ENCODE measurements at places on chromosomes 3 and 15. TPM values are rescaled to one million over a fixed set of nuclear protein-coding genes. Genes with fewer than 3 reads are reported as not detected.

DNA sequence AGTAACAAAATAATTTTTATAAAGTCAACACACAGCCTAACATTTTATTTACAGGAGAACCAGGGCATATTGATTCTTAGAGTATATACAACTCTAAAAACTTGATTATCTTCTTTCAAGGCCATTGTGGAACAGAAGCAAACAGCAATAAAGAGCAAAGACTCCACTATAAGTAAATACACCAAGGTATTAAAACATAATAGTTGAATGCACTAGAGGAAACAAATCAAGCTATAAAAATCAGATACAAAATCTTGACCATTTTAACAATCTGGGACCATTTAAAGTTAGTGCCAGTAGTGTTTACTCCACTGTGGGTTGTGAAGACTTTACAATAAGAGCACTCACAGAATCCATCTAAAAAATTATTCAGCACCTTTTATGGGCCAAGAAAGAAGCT lies 323.6 kb downstream of the AGBL1 start:
- H3K27me3 ChIP-seq, result no peaks in the 10 kb centered on the region
- H3K36me3 ChIP-seq, result no peaks in the 10 kb centered on the region
- no peak for DNase-seq
- H3K4me1 ChIP-seq, result no peaks in the 10 kb centered on the region

GRCh38 chr15:85730001-85730820 lies 64.5 kb downstream of the KLHL25 start:
- peaks cover 6% of the 10 kb centered on the region for H3K4me1 ChIP-seq
- H3K4me3 ChIP-seq, result no peak overlapping the region
- peak; percentile 79 for DNase-seq
- no peaks in the 10 kb centered on the region for H3K27me3 ChIP-seq

DNA sequence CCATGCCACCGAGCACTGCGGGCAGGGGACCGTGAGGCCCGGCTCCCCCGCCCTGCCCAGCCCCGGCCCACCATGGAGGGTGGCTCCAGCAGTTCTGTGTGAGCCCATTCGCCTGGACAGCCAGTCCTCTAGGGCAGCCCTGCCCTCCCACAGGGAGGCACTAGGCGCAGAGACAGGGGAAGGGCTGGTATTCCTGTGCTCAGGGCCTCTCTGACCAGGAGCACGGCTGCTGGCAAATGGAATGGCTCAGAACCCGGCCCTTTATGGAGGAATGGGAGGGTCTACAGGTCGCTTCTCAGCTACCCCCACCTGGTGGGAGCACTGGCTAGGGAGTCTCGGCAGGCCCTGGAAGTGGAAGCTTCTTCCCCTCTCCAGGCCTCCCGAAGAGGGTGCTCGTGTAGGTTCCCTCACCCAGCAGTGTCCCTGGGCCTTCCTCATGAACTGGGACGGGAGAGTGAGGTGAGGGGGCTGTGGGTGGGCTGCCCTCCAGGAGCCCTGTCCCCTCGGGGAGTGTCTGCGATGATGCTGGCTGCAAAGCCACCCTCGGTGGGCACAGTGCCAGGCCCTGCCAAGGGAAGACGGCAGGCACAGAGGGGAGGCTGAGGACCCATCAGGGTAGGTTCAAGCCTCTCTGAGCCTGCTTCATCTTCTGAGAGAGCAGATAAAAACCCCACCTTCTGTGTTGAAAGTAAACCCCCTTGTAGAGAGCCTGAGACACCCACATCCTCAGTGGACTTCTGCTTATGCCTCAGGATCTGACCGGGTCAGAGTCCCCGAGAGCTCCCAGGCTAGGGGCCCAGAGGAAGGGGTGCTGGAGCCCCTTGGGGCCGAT lies 1.5 kb downstream of the MELTF start:
- no peaks in the 10 kb centered on the region for H3K36me3 ChIP-seq
- peak overlapping the region; percentile 68 for H3K4me3 ChIP-seq
- H3K4me1 ChIP-seq, result peaks cover 27% of the 10 kb centered on the region
- no peak for DNase-seq

DNA sequence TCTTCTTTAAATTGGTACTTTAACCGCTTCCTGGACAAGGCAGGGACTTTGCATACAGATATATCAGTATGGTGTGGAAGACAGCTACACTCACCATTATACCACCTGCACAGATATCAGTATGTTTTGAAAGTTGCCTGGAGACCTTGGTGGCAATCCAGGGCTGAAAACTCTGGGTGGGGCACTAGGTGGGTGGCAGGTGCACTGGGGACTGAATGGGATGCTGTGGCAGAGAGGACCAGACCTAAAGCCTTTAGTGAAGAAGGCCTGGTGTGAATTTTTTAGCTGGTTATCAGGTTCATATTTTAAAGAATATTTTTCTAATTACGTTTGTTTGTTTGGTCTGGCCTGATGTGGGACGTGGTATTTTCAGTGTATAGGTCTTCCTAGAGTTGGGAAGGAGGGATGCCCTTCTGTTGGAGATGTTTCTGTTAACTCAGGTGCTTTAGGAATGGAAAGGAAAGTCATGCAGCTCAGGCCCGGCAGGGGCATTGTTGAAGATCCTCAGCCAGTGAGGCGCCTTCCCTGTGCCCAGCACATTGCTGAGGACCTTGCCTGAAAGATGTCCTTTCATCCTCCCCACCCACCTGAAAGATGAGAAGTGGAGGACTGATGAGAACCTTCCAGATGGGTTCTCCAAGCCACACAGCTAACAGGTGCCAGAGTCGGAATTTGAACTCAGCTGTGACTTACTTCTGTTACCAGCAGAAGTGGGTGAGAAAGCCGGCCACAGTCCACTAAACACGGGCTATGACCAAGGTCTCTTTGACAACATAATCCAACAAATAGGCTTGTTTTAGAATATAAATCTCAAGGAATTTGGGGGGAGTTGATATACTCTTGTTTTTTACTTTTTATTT lies 77.3 kb downstream of the APBA2 start:
- H3K4me3 ChIP-seq, result no peak overlapping the region
- H3K27ac ChIP-seq, result no peak overlapping the region
- no peaks in the 10 kb centered on the region for H3K27me3 ChIP-seq
- H3K36me3 ChIP-seq, result no peaks in the 10 kb centered on the region

- H3K36me3 ChIP-seq, result no peaks in the 10 kb centered on the region
- no peaks in the 10 kb centered on the region for H3K27me3 ChIP-seq
- H3K27ac ChIP-seq, result no peak overlapping the region
- H3K4me1 ChIP-seq, result no peaks in the 10 kb centered on the region
Observed at GRCh38 chr15:80823995-80824394, 44.8 kb downstream of the CEMIP start.

DNA sequence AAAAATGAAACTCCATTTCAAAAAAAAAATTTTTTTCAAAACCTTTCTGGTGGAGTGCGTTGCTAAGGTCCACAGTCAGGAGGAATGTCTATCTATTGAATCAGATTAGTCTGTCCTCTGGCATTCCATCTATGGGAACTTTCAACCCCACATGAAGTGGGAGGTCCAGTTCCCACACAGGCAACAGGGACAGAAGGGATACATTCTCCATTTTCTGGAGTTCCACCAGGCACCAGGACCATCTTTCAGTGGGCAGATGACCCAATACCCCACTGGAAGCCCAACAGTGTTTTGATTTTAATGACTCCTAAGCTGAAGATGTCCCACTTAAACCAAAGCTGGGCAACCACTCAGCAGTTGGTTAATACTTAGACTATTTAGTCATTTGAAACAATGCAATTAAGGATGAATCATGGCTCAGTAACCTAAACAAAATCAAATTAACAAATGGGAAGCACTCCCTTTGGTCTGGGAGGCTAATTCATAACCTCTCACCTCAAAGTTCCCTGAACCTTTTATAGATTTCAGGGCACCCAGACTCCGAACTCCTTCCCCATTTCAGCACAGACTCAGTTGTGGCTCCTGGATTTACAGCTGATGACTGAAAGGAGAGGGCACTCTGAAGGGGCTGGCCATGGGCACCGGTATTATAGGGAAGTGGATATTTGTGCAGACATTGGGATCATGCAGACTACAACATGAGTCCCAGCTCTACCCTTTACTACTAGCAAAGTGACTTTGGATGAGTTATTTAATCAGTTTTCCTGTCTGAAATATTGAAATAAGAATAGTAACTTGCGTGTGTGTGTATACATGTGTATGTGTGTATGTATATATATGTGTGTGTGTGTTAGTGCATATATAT lies 264.3 kb upstream of the LRTM1 start:
- no peaks in the 10 kb centered on the region for H3K36me3 ChIP-seq
- no peak overlapping the region for H3K4me3 ChIP-seq
- no peak for DNase-seq

DNA sequence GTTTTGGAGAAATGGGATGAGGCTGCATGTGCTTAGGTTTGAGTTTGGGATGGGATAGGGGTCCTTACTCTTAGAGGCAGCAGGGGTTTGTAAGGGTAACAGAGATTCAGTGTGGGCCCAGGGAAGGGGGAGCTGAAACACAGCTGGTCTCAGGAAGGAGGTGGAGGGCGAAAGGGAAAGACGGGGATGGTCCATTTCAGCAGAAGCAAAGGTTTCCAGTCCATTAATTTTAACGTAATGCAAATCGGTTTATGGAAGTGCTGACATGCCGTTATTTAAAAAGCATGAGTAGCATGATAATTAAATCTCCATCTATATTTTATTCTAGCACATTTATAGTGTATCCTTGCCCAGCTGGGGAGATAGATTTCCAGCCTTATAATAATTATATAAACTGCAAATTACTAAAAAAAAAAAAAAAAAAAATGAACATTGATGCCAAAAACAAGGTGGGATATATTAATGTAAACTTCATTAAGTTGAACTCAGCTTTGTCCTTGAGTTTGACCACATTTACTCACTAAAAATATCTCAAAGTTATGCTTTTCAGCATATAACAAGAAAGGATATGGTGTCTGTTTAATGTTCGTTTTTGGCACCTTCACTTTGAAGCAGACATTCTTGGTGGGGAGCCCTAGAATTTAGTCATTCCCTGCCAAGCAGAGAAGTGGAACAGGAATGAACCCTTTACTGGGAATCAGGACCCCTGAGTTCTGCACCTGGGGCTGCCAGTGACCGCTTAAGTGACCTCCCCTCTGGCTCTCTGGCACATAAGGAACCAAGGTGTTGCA lies 234.7 kb downstream of the THSD4 start:
- H3K4me1 ChIP-seq, result peaks cover 4% of the 10 kb centered on the region
- DNase-seq, result no peak
- H3K36me3 ChIP-seq, result no peaks in the 10 kb centered on the region
- H3K27me3 ChIP-seq, result no peaks in the 10 kb centered on the region
- H3K27ac ChIP-seq, result no peak overlapping the region

DNA sequence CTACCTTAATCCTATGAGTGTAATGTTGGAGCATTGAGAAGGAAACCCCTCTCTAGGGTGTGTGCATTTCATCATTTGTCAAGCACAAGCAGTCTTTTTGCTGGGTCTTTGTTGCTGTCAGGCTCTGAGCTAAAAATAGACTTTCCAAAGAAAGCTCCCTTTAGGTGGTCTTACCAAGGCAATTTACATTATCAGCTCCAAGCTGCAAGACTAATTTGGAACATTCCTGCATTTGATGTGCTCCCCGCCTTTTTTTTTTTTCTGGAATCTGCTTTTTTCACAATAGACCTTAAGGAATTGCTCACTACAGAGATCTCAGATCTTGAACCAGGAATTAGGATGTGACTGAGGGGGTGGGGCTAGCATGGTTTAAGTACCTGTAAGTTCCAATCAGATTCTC lies 60.6 kb upstream of the STAC start:
- no peak overlapping the region for H3K27ac ChIP-seq
- no peaks in the 10 kb centered on the region for H3K4me1 ChIP-seq
- H3K27me3 ChIP-seq, result no peaks in the 10 kb centered on the region
- no peak overlapping the region for H3K4me3 ChIP-seq

DNA sequence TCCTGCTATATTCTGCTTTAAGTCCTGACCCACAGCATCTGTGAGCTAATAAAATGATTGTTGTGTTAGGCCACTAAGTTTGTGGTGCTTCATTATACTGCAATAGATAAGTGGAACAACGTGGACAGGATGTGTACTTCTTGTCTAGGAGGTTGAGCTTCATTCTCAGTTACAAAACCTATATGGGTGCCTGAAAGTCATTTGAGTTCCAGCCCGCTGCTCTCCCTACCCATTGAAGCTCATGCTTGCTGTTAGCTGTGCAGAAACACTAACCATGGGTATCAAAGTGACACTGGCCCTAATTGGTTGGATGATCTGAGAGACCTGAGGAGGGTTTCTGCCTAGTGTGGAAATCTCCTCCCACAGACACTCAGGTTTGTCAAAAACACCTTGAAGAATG lies 357.2 kb downstream of the PDCD6IP start:
- no peak overlapping the region for H3K27ac ChIP-seq
- no peak overlapping the region for H3K4me3 ChIP-seq
- no peaks in the 10 kb centered on the region for H3K36me3 ChIP-seq
- peaks cover 8% of the 10 kb centered on the region for H3K4me1 ChIP-seq

DNA sequence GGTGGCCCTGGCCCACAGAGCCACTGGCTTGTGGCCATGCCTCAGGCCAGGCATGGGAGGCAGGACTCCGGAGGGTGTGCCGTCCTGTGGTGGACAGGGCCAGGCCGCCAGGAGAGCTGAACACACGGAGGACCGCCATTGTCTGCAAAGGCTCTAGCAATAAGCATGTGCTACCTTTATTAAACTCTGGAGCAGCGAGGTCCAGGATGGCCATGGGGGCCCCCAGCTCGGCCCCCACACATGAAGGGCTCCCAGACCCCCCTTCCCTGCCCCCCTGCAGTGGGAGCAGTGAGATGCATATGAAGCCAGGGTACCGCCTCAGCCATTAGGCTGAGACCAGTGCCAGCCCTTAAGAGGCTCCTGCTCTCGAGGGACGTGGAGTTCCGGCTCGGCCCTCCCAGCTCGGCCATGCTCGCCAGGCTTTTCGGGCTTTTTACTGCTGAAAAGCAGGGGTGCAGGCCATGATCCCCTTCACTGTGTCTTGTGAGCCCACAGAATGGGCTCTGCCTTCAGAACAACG lies 2.7 kb downstream of the AMIGO3 start:
- no peak overlapping the region for H3K27ac ChIP-seq
- DNase-seq, result peak; percentile 3
- no peak overlapping the region for H3K4me3 ChIP-seq
- H3K4me1 ChIP-seq, result peaks cover 10% of the 10 kb centered on the region
- no peaks in the 10 kb centered on the region for H3K36me3 ChIP-seq

GRCh38 chr3:37030588-37030987 lies 37.3 kb downstream of the MLH1 start:
- H3K27me3 ChIP-seq, result no peaks in the 10 kb centered on the region
- no peak overlapping the region for H3K27ac ChIP-seq
- H3K36me3 ChIP-seq, result no peaks in the 10 kb centered on the region
- no peak overlapping the region for H3K4me3 ChIP-seq

DNA sequence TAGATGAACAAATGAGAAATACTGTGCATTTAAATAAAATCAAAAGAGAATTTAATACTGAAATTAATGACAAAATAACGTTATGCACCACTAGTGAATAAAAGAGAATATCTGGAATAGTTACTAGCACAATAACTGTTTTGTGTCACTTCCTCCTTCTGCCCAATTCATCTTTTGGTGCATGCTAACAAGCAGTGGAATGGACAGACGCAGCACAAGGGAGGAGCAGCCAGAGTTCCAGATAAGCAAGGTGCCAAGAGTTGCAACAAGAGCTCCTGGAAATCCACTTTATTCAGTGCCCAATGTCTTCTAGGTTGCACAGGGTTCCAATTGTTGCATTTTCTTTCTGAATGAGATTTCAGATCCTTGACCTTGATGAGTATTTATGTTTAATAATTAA lies 66.5 kb upstream of the PLXND1 start:
- H3K27ac ChIP-seq, result no peak overlapping the region
- no peak for DNase-seq
- H3K36me3 ChIP-seq, result no peaks in the 10 kb centered on the region
- H3K4me3 ChIP-seq, result no peak overlapping the region
- H3K4me1 ChIP-seq, result peaks cover 20% of the 10 kb centered on the region
- H3K27me3 ChIP-seq, result no peaks in the 10 kb centered on the region

CCDC33 gene
- 0.32 TPM for total RNA-seq

LIPC gene
- total RNA-seq, result 64.8 TPM

NR1I2 gene
- 7.0 TPM for total RNA-seq

SLC12A1 gene
- not detected for total RNA-seq

VIPR1 gene
- 19.2 TPM for total RNA-seq

NANOGP8 gene
- total RNA-seq, result not detected

Measured in hepatocyte (in vitro differentiated cells).